ENCODE measurements at places on chromosomes 12 and 14.
A peak's percentile ranks its signal among the peaks of the same experiment; 100 is the strongest.

- DNase-seq: no peak
These were observed 108.6 kb upstream of the PDE3A start for GRCh38 chr12:20259786-20260185.

GRCh38 chr12:58500399-58500798 lies 419.9 kb downstream of the LRIG3 start:
- no peak for DNase-seq

- no peak for DNase-seq
These were observed 243.0 kb upstream of the ATP2B1 start for GRCh38 chr12:89951694-89952060.

DNA sequence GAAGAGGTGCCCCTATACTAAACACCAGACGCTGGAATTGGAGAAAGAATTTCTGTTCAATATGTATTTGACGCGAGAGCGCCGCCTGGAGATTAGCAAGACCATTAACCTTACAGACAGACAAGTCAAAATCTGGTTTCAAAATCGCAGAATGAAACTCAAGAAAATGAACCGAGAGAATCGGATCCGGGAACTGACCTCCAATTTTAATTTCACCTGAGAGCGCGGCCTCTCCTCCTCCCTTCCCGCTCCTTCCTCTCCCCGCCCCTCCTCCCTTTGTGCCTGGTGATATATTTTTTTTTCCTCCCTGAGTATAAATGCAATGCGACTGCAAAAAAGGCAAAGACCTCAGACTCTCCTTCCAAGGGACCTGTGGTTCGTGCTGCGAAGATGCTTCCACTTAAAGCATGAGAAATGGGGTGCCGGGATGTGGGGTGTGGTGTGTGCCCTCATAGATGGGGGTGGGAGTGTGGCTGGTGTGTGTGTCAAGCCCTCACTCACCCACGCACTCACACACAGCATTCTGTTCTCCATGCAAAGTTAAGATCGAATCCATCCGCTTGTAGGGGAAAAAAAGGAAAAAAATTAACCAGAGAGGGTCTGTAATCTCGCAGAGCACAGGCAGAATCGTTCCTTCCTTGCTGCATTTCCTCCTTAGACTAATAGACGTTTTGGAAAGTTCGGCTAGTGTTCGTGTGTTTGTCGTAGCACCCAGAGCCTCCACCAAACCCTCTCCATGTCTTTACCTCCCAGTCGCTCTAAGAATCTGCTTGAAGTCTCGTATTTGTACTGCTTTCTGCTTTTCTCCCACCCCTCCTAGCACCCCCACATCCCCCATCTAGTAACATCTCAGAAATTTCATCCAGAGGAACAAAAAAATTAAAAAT lies 4.5 kb downstream of the HOXC10 start:
- peak; percentile 44 for DNase-seq

- peak; percentile 31 for DNase-seq
These were observed 108.0 kb upstream of the MAX start for GRCh38 chr14:65210118-65210821.
